ENCODE measurements at places on chromosomes 3 and 15. TPM values are rescaled to one million over a fixed set of nuclear protein-coding genes. Genes with fewer than 3 reads are reported as not detected.

SLC22A14 gene
- not detected for total RNA-seq

CD96 gene
- 28.3 TPM for total RNA-seq

GOLGA6L22 gene
- not detected for total RNA-seq

OR5K1 gene
- total RNA-seq, result not detected
